ENCODE measurements at places on chromosomes 2 and 18.

DNA sequence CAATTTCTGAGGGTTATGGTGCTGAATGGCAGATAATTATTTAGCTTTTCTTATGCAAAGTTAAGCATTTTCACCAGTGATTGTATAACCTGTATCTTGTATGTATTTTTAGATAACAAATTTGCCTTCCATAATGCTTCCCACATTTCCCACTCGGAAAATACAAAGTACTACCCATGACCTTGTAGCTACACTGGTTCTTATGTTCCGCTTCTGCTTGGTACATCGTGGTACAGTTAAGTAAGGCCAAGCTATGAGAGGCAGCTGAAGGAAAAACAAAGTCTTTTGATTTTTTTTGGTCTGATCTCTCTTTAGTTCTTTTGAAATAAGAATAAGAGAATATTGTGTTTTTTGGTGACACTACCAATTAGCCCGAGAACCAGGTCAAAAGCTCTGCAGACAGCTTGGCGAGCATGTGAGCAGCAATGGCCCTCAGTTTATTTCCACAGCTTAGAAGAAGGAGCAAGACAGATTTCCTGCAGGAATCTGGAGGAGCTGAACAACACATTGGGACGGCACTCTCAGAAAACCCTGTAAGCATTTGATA is 26.8 kb downstream of the SH3YL1 start:
- DNase-seq = no peak

DNA sequence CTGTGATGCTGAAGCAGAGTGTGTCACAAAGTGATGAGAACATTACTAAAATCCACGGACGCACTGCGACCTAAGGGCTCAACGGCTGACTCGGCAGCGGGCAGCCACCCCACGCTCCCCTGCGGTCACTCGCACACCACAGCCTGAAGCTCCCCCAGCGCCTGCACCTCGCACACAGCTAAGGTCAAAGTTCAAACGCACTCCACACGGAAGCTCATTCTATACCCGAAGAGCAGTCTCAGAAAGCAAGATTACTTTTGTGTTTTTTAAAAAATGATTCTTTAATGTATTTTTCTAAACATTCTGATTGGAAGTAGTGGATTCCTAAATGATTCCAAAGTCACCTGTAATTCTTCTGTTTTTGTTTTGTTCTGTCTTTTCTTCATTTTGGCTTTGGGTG is 21.7 kb downstream of the ASPRV1 start:
- DNase-seq = no peak

DNA sequence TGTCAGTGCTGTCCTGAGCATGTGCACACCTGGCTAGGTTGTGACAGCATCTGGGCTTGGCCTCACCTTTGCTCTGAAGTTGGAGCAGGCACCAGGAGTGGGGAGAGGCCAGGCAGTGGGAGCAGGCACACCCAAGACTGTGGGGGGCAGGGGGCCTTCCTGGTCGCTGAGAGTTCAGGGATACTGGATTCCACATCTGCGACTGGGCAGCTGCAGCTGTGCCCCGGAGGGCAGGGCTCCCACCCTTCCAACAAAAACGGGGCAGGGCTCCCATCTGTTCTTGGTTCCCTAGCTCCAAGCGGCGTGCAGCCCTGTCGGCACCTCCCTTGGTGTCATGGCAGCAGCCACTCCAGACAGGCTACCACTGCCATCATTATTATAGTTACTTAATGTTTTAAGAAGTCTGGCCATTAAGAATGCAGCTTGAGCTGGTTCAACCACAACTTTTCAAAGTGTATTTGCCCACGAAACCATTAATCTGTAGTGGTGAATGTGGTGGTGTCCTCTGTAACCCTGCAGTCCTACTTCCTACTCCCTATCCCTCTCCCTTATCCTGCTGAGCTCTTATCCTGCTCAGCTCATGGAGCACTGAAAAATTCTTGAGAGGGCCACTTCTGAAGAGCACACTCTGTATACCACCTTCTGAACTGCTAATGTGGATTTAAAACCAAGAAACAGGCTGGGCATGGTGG is 48.0 kb upstream of the RAB1A start:
- DNase-seq = no peak

DNA sequence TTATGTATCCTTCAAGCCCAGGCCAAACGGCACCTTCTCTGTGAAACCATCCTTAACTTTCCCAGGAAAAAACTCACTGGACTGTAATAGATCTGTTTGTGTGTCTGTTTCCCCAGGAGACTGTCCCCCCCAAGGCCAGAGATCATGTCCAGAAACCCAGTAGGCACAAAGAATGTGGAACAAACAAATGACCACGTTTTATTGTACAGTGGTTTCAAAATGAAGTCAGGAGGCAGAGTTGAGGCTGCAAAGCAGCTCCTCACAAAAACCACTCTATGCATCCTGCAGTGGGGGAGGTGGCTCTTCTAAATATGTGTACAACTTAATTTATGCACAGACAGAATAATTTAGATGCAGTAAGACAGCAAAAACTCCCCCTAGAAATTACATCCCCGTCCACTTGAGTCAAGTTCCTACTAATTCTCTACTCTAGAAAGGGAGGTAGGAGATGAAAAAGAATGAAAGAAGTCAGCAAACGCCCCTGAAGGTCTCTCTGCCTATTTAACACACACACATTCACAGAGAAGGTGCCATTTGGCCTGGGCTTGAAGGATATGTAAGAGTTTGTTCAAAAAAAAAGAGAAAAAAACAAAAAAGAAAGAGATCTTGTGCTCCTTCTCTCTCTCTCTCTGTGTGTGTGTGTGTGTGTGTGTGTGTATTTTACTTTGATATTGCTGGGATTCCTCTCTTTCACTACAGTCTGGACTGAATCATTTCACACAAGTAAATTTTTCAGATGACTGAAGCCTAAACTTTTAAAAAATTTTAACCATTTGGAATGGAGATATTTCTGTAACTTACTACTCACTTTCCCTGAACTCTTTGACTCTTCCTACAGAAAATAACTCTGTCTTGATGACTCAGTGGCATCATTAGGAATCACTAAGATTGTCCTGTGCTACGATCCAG is 19.5 kb downstream of the BCL2 start:
- no peak for DNase-seq

GRCh38 chr2:74511104-74511989 is 2.9 kb upstream of the TLX2 start:
- DNase-seq = no peak

GRCh38 chr2:102122115-102122514 is 20.4 kb upstream of the IL1R1 start:
- DNase-seq = no peak

- no peak for DNase-seq
Observed at GRCh38 chr2:32262105-32262504, 2.6 kb downstream of the NLRC4 start.

DNA sequence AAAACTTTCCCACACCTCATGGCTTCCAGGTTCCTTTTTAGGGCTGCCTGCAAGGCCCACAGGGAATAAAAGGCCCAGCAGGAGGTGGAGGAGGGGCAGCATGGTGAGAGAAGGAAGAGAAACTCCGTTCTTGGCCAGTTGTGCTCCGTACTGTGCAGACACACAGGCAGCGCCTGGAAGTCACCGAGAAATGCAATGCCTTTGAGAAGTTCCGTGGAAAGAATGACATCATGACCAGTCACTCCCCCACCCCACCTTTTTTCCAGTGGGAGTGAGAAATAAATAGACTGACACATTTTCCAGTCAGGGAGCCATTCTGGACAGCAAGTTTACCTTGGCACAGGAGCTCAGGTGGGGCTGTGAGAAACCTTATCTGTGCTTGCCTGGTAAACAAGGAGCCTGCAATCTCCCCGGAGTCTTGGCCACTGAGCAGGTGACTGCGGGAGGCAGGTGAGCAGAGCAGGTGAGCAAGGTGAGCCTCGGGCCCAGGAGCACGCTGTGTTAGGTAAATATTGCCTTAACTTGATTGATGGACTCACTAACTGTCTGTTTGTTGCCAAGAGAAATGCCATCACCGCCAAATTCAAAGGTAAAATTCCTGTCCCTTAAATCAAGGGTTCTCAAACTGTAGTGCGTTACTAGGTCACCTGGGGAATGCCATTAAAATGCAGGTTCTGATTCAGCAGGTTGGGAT is 13.5 kb upstream of the LBH start:
- DNase-seq = peak; percentile 61

- no peak for DNase-seq
Observed at GRCh38 chr2:239247401-239248245, 153.2 kb downstream of the HDAC4 start.

GRCh38 chr2:58137856-58138255 is 91.2 kb downstream of the VRK2 start:
- DNase-seq = no peak

- no peak for DNase-seq
Observed at GRCh38 chr2:232214053-232214452, 164.5 kb upstream of the ALPP start.

Measured in right hindlimb (tissue), 1 donor.